Globus pallidus (tissue), 1 donor: ENCODE measurements at places on chromosomes 4 and X.

DNA sequence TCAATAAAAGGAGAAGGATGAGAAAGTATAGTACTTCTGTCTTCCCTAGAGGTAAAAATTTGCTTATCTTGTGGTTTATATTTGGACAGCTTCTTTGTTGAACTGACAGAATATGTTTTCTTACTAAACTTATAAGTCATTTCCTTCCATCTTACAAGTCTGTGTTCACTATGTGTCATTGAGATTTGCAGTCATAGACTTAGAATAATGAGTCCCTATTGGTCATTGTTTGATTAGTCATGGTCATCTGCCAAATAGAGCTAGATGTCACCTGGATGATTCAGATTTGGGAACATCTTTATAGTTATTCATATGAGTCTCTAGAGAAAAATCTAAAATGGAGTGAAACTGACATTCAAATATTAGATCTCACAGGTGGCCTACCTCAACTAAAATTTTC is 51.5 kb downstream of the SPATA18 start:
- DNase-seq, result no peak

DNA sequence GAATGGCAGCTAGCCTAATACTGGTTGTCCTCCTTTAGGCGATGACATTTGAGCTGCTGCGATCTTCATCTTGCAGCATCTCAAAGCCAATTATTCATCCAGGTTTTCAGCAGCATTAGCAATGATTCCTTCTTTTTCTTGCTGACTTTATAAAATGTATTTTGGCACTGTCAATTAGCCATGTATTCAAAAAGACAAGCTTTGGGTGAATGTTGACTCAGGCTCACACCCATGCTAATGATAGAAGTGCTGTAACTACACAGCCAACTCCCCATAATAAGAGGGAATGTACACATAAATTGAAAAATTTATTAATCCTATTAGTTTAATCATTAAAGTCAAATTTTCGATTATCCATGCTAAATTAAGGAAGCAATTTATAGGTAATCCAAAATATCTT is 24.3 kb upstream of the NPNT start:
- no peak for DNase-seq

GRCh38 chr4:151166636-151167035 is 67.2 kb downstream of the RPS3A start:
- DNase-seq, result no peak

GRCh38 chr4:53596901-53597300 is 5.6 kb upstream of the LNX1 start:
- DNase-seq, result no peak

DNA sequence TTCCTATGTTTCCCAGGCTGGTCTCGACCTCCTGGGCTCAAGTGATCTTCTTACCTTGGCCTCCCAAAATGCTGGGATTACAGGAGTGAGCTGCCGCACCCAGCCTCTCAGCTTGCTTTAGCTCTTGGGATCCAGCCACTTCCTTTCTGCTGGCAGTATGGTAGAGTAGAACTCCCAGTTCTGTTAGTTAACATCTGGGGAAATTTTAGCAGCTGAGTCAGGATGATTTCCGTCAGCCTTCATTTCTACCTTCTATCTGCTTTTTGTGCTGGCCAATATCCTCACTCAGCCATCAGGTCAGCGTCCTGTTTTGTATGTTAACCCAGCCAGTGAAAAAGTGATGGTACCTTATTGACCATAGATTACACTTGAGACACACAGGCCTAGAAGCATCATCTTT is 59.3 kb upstream of the GPC4 start:
- no peak for DNase-seq

DNA sequence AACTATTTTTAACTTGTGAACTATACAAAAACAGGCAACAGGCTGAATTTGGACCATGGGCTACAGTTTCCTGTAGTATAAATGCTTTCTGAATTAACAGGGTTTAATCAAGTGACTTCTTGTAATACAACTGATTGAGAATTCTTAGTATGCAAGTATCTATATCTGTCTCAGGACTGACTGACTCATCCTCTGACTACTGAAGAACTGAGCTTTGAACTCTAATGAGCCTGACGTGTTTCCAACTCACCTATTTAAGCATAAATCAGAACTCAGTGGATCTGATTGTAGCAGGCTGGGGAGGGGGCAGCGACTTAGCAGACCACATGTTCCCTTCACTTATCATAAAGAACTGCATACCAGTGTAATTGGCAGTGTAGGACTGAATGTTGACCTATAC is 7.8 kb downstream of the SPATA4 start:
- DNase-seq, result no peak

DNA sequence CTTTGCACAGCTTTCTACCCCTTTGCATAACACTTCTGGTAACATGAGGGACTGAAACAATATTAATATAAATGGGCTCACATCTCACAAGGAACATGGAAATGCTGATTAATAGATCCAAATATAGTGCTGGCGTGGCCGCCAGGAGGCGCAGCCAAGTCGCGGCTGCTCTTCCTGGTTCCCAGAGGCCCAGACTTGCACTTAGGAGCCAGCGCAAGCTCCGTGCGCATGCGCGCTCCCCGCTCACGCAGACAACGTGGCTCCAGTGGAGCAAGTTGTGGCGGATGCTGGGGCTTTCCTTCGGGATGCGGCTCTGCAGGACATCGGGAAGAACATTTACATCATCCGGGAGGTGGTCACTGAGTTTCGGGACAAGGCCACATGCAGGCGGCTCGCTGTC is 318.3 kb upstream of the SLC7A11 start:
- DNase-seq, result no peak

GRCh38 chr4:183153190-183153916 is 54.3 kb downstream of the WWC2 start:
- DNase-seq, result no peak

GRCh38 chrX:3195845-3196244 is 150.6 kb downstream of the MXRA5 start:
- no peak for DNase-seq

DNA sequence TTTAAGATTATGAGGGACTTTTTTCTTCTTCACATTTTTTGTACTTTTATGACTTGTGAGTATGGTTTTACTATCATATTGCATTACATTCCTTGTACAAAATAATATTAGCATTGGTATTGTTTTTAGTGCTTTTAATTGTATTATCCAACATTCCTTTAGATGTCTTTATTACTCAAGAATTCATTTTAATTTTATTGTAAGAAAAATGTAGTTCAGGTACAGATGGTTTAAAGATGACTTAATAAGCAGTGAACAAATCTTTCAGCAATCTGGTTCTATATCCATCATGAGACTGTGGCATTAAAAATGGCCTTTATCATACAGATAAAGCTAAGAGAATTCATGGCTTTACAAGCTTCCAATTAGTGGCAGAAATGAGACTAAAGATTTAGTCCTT is 191.6 kb downstream of the ANTXR2 start:
- DNase-seq, result no peak

DNA sequence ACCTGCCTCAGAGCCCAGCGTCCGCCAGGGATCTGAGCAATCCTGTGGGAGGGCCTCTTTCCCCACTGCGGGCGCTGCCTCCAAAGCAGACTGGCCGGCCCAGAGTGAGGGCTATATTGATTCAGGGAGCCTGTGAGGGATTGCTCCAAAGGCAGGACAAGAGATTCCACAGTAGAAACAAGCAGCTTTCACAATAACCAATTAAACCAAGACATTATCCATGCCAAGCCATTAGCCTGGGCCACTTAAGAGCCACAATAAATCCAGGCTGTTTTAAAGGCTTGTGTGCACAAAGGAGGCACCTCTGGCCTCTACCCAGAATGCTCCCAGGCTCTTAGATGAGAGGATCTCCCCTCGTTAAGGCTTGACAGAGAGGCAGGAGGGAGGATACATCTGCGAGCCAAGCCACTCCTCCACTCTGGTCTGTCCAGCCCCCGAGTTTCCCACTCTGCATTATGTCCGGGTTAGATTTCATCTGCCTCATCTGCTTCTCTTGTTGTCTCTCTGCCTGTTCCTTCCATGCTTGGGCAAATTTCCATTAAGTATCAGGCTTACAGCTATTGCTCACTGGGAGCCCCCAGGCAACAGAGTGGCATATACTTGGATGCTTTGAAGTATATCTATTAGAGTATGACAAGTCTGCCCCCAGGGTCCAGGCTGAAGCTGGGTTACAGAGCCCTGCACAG is 357.9 kb downstream of the UNC5C start:
- peak; percentile 62 for DNase-seq

GRCh38 chrX:48509619-48510018 is 827 bp downstream of the PORCN start:
- DNase-seq, result no peak

GRCh38 chr4:52477191-52477780 is 181.8 kb downstream of the USP46 start:
- DNase-seq, result no peak

DNA sequence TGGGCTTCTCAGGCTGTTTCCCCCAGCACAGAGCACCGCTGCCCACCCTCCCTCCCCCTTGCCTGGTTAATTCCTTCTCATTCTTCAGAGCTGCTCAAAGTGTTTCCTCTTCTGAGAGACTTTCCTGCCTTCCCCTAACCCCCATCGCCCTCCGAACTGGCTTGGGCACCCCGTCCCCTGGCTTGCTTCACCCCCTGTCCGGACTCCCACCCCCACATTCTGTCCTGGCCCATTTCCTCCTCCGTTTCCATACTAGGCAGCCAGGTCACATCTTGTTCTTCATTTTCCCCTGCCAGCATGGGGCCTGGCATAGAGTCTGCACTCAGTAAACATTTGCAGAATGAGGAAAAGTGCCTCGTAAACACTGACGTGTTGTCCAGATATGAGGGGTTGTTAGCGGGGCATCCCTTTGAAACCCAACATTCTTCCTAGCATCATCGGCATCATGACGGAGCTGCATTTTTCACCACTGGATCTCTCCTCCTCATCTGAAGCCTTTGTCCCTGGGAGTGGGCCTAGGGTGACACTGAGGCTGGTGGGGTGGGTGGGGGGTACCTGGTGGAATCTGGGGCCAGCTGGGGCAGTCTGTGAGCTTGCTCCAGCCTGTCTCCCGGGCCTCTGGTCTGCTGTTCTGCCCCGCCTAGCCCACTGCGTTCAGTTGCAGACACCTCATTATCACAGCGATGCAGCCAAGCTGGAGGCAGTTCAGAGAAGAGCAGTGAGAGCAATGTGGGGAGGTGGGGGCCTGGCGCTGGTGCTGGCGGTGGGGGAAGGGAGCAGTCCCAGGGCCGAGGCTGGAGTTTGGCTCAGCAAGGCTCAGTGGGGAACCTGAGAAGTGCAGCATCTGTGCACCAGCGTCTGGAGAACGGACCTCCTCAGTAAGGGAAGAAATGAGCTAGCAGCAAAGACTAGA is 149.4 kb upstream of the PJA1 start:
- DNase-seq, result no peak

GRCh38 chrX:55142206-55142918 is 53.5 kb downstream of the PAGE2 start:
- no peak for DNase-seq

DNA sequence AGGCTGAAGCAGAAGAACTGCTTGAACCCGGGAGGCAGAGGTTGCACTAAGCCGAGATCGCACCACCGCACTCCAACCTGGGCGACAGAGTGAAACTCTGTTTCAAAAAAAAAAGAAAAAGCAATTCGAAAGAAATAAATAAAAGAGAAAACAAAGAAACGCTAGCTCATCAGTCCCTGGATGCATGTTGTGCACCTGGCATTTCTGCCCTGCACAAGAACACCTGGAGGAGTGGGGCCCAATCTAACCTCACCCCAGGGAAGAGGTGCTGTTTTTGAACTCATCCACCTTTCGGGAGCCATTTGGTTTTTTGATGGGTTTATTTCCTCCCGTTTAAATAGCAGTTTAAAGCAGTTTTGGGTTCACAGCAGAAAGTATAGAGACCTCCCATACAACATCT is 5.7 kb upstream of the MRFAP1 start:
- DNase-seq, result no peak

DNA sequence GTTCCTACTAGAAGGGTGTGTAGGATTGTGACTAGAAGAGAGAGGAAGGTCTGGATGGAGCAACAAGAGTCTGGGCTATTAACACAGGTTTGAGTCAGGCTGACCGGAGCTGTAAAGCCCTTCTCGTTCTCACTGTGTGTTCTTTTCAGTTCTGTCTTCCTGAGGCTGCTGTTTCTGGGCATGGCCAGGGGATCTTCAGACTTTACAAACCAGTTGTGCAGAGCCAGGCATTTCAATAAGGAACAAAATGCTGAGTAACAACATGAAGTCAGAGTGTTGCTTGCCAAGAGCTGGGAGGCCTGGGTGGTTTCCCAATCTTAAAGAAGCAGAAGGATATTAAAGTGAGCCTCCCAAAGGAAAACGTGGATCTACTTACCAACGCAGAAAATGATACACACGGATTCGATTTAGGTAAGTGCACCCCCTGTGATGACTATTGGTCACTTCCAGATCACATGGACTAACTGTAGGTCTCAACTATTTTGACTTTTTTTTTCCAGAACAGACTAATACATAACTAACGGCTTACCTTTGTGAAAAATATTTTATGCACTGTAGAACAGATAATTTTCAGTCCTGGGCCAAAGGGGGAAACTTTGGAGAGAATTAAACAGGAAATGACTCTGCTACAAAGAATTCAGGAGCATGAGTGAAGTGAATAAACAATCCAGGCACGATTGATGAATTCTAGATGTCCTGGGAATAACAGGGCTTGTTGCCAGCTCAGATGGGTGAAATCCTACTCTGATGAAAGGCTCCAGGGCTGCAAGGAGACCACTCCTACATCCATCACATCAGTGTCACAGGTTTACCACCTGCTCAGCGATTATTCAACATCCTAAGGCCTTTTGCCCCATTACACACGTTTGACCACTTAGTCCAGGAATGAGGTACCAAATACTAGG is 94.5 kb downstream of the ANXA3 start:
- peak; percentile 78 for DNase-seq

DNA sequence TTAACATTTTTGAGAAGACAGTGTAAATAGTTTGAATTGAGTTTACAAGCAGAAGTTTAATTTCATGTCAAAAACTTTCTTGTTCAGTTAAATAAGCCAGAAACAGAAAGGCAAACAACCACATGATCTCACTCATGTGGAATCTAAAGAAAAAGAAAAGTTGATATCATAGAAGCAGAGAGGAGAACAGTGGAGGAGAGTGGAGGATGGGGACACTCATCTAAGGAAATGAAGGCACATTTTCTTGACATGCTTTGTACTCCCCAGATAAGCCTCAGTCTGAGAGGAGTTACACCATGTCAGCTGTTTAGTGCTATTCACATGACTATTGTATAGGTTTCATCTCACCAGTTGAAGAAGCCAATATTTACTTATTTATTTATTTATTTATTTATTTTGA is 13.5 kb downstream of the SNCA start:
- no peak for DNase-seq

- DNase-seq, result no peak
These were observed 822.2 kb downstream of the RPA4 start for GRCh38 chrX:97705936-97706335.

- no peak for DNase-seq
These were observed 18.4 kb downstream of the IQSEC2 start for GRCh38 chrX:53262918-53263394.

GRCh38 chr4:149466446-149466845 is 349.2 kb downstream of the IQCM start:
- no peak for DNase-seq

- no peak for DNase-seq
These were observed 387.6 kb upstream of the ZFP42 start for GRCh38 chr4:187608001-187608421.

DNA sequence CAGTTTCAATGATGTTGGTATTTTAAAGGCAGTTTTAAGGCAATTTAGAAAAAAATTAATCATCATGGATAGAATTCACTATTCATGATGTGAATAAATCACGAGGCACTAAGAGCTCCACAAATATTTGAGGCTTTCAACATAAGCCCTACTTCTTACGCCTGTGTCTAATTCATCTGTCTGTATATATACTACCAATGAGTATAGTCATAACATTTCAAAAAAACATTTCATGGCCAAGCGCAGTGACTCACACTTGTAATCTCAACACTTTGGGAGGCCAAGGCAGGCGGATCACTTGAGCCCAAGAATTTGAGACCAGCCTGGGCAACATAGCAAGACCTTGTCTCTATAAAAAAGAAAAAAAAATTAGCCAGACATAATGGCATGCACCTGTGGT is 56.5 kb downstream of the FBXL5 start:
- DNase-seq, result no peak
